ENCODE measurements at places on chromosomes 6 and 20.

DNA sequence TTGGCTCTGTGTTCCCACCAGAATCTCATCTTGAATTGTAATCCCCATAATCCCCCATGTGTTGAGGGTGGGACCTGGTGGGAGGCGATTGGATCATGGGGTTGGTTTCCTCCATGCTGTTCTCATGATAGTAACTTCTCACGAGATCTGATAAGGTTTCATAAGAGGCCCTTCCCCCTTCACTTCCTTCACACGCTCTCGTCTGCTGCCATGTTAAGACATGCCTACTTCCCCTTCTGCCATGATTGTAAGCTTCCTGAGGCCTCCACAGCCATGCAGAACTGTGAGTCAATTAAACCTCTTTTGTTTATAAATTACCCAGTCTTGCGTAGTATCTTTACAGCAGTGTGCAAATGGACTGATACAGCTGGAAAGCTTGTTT is 90.0 kb downstream of the ELOVL5 start:
- DNase-seq = no peak

DNA sequence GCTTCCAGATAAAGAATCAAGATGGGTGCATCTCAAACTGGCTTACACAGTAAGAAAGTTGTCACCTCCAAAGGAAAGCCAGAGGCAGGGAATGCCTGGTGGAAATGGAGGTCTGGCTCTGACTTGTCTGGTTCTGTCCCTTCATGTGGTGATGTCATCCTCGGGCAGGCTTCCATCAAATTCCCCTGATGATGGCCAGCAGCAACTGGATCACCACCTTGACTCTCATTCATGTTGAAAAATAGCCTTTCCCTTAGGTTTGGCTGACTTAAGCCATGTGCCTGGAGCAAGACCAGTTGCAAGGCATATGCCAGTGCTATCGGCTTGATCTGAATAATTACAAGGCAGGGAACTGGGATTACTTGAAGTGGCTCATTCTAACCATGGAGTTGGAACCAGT is 28.8 kb downstream of the IMPG1 start:
- DNase-seq = no peak

- DNase-seq = no peak
Observed at GRCh38 chr20:2293971-2294370, 1.8 kb upstream of the TGM3 start.

DNA sequence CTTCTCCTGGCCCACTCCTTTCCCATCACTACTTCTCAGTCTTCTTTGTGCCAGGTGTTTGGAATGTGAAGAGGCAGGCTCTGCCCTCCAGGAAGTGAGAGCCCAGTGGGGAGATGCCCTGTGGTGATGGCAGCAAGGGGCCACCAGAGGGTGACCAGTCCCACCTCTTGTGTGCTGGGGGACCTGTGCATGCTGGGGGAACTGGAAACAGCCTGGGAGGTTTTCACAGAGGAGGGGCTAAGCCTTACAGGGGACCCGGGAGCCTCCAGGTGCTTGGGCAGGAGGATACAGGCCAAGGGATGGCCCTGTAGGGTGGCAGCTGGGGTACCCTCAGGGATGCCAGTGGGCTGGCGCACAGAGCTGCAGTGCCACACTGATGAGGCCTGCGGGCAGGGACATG is 72.3 kb downstream of the RAMACL start:
- no peak for DNase-seq

- no peak for DNase-seq
Observed at GRCh38 chr6:138246650-138247440, 28.6 kb upstream of the PBOV1 start.

GRCh38 chr6:89596484-89596883 is 42.1 kb downstream of the LYRM2 start:
- no peak for DNase-seq
